ENCODE measurements at places on chromosomes 4 and X. TPM values are rescaled to one million over a fixed set of nuclear protein-coding genes. Genes with fewer than 3 reads are reported as not detected.

Gene FAM9B
- total RNA-seq, result not detected

Gene PABPC1L2A
- not detected for total RNA-seq

Gene PLK4
- 40.1 TPM for total RNA-seq

Gene SCD5
- 0.94 TPM for total RNA-seq

Gene MTTP
- total RNA-seq, result not detected

Gene AFF1
- 61.8 TPM for total RNA-seq

Gene TRMT10A
- total RNA-seq, result 8.5 TPM

Gene MAGED4B
- not detected for total RNA-seq

Gene RAPGEF2
- total RNA-seq, result 22.0 TPM

Gene NKX3-2
- not detected for total RNA-seq

Gene RAB40AL
- total RNA-seq, result 0.36 TPM

Gene IL3RA
- 8.2 TPM for total RNA-seq

Gene INTU
- not detected for total RNA-seq

Gene STPG2
- not detected for total RNA-seq

Gene TNIP3
- total RNA-seq, result 0.55 TPM

Gene ZNF157
- total RNA-seq, result 0.48 TPM

Gene CXorf51A
- not detected for total RNA-seq

Gene MSANTD1
- 1.1 TPM for total RNA-seq

Gene CTSO
- 6.1 TPM for total RNA-seq

Gene PAGE2B
- not detected for total RNA-seq

Gene AMTN
- total RNA-seq, result not detected

Data from activated naive CD4-positive, alpha-beta T cell treated with anti-CD3 and anti-CD28 coated beads, Interleukin-2, amount 10 ng/mL, durations not matched to agents 5 hours and 36 hours (primary cell).